Posterior vena cava (tissue), 2 donors: ENCODE measurements at places on chromosomes 12 and 14. TPM values are rescaled to one million over a fixed set of nuclear protein-coding genes. Genes with fewer than 3 reads are reported as not detected.

BHLHE41 gene
- 15.9 TPM for total RNA-seq

OTUB2 gene
- 1.2 TPM for total RNA-seq

TCP11L2 gene
- total RNA-seq, result 28.3 TPM

ADAM21 gene
- not detected for total RNA-seq

NFATC4 gene
- total RNA-seq, result 75.1 TPM

CLEC2B gene
- total RNA-seq, result 11.3 TPM

LBHD2 gene
- total RNA-seq, result not detected

ALX1 gene
- total RNA-seq, result not detected

PTPN11 gene
- 139 TPM for total RNA-seq

MDM2 gene
- 114 TPM for total RNA-seq

NR1H4 gene
- total RNA-seq, result 0.93 TPM

SOCS4 gene
- total RNA-seq, result 34.3 TPM

CCDC197 gene
- not detected for total RNA-seq

EGLN3 gene
- total RNA-seq, result 15.2 TPM

DBX2 gene
- total RNA-seq, result 0.19 TPM

PRKAB1 gene
- total RNA-seq, result 19.0 TPM

KRT85 gene
- not detected for total RNA-seq

GTF2H3 gene
- 20.9 TPM for total RNA-seq

HOXC6 gene
- 23.5 TPM for total RNA-seq

DDX55 gene
- total RNA-seq, result 9.8 TPM

FOXG1 gene
- total RNA-seq, result not detected

TMPRSS12 gene
- total RNA-seq, result not detected

TEX22 gene
- total RNA-seq, result 0.23 TPM

KSR2 gene
- 0.05 TPM for total RNA-seq
